Osteocyte (in vitro differentiated cells): ENCODE measurements at places on chromosomes 4 and X. TPM values are rescaled to one million over a fixed set of nuclear protein-coding genes. Genes with fewer than 3 reads are reported as not detected.

DNA sequence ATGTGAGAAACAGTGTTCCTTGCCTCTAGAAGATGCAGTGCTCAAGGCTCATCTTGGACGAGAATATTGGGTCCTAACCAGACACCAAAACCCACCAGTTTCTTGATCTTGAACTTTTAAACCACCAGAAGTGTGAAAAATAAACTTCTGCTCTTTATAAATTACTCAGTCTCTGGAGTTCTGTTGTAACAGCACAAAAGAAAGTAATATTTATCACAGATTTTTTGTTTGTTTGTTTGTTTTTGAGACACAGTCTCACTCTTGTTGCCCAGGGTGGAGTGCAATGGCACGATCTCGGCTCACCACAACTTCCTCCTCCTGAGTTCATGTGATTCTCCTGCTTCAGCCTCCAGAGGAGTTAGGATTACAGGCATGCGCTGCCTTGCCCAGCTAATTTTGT, 371.1 kb upstream of the NDST4 start:
- no peak overlapping the region for H3K27ac ChIP-seq
- no peak for DNase-seq
- H3K4me1 ChIP-seq, result no peaks in the 10 kb centered on the region
- H3K36me3 ChIP-seq, result no peaks in the 10 kb centered on the region
- no peak overlapping the region for H3K4me3 ChIP-seq
- H3K27me3 ChIP-seq, result no peaks in the 10 kb centered on the region

DNA sequence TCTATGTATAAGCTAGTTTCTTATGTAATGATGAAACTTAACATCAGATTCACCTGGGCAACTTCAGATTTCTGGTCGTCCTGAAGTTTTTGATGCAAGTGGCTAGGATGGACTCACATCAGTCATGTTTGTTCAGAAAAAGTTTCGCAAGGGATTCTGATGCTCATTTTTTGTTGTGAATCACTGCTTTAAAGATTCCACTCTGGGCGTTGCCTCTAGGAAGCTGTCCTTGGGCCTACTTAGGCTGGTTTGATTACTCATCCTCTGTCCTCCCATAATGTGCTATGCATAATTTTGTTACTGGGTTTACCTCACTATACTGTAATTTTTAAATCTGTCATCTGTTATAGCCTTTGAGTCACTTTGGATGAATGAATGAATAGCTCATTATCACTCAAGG, 30.8 kb downstream of the HERC3 start:
- H3K36me3 ChIP-seq, result peaks cover 12% of the 10 kb centered on the region
- peak overlapping the region; percentile 20 for H3K27ac ChIP-seq
- no peaks in the 10 kb centered on the region for H3K27me3 ChIP-seq
- no peak overlapping the region for H3K4me3 ChIP-seq
- H3K4me1 ChIP-seq, result peaks cover 18% of the 10 kb centered on the region

DNA sequence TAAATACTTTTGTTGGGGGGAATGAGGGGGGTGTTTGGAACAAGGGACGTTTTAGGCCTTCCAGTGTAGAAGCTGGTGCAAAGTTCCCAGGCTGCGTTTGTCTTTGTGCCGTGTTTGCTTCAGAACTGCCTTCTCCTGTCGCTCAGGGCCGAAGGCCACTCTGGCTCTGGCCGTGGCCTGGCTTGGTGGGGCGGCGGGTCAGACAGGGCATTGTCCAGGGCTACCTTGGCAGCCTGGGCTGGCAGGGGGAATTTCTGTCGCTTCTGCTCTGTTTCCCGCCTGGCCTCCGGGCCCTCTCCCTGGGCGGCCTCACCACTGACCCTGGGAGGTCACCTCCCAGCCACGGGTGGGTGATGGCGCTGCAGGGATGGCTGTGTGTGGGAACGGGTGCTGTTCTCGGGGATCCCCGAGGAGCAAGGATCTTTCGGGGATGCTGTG, 140.0 kb downstream of the COL4A6 start:
- no peak overlapping the region for H3K4me3 ChIP-seq
- H3K36me3 ChIP-seq, result no peaks in the 10 kb centered on the region
- DNase-seq, result peak; percentile 83
- peaks cover 22% of the 10 kb centered on the region for H3K4me1 ChIP-seq
- H3K27ac ChIP-seq, result no peak overlapping the region

DNA sequence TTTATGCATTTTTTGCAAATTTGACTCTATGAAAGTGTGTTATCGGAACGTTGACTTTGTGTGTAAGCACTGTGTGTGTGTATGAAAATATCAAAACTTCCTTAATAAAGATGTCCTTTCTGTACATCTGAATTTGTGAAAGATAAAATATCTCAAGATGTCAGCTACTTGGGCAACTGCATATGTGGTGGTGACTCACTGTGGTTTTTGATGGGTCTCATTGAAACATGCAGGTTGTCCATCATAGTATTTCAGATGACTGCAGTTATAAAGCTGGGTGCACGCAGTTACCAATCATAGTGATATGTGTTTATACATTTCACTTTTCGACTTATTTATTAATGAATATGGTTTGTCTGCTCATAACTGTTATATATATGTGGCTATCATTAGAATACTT, 19.7 kb upstream of the BBS12 start:
- no peaks in the 10 kb centered on the region for H3K27me3 ChIP-seq
- no peak overlapping the region for H3K27ac ChIP-seq
- no peak overlapping the region for H3K4me3 ChIP-seq
- H3K36me3 ChIP-seq, result no peaks in the 10 kb centered on the region

- H3K27me3 ChIP-seq, result no peaks in the 10 kb centered on the region
- no peaks in the 10 kb centered on the region for H3K36me3 ChIP-seq
- no peak overlapping the region for H3K4me3 ChIP-seq
- peaks cover 21% of the 10 kb centered on the region for H3K4me1 ChIP-seq
- no peak overlapping the region for H3K27ac ChIP-seq
Measured at GRCh38 chr4:152104356-152104755, 343.5 kb upstream of the GATB start.

GRCh38 chrX:19342331-19342906, 1.3 kb upstream of the PDHA1 start:
- H3K27ac ChIP-seq, result no peak overlapping the region
- no peak overlapping the region for H3K4me3 ChIP-seq
- DNase-seq, result no peak
- peaks cover 23% of the 10 kb centered on the region for H3K4me1 ChIP-seq

DNA sequence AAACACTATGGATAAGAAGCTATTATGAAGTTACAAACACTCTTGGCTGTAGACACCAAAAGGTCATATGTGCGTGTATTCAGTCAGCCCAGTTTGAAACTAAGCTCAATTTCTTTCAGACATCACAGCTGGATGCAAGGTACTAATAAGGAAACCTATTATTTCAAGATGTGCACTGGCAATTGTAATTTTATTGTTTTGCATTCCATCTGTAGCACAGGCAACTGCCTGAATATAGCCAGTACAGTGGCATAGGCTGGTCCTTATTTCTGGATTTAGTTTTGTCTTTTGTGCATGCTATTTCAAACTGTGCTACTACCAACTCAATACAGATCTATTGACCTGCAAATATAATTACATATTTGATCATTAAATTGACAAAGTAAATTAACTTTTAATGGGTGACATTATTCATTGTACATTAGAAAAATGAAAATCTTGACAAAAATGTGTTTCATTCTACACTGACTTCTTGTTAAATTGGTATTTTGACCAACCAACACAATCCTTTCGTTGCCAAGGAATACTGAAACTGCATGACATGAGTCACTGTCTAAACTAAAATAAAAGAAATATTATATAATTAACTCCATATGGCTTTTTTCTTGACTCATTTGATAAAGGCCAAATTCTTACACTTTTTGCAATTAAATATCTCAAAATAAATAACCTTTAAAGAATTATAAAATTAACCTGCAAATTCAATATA, 594.3 kb upstream of the ADGRL3 start:
- H3K4me3 ChIP-seq, result peak overlapping the region; percentile 6
- H3K4me1 ChIP-seq, result peaks cover 38% of the 10 kb centered on the region
- DNase-seq, result no peak
- H3K36me3 ChIP-seq, result peaks cover 2% of the 10 kb centered on the region
- H3K27ac ChIP-seq, result peak overlapping the region; percentile 90
- no peaks in the 10 kb centered on the region for H3K27me3 ChIP-seq

The CLGN gene
- not detected in 2 replicates for total RNA-seq

The RASL11B gene
- 0.73 and 0.94 TPM in 2 replicates for total RNA-seq

The CASK gene
- total RNA-seq, result 43.0 and 47.5 TPM in 2 replicates

The PITX2 gene
- not detected in 2 replicates for total RNA-seq

The S100G gene
- not detected in 2 replicates for total RNA-seq
